Activated T-helper 9 cell treated with anti-CD3 and anti-CD28 coated beads, Interleukin-2, amount 50 U/mL, for 16 hours (primary cell): ENCODE measurements at places on chromosomes 16 and 17.

- no peak for DNase-seq
Observed at GRCh38 chr16:82671741-82672140, 45.0 kb downstream of the CDH13 start.

- DNase-seq: no peak
Observed at GRCh38 chr16:23040246-23040645, 109.0 kb downstream of the USP31 start.

- peak; percentile 63 for DNase-seq
Observed at GRCh38 chr16:57802341-57803133, at the start of gene KIFC3. KIFC3 (minus strand) TSS chr16:57802491; CDS start chr16:57798243, 4,248 bp downstream.

DNA sequence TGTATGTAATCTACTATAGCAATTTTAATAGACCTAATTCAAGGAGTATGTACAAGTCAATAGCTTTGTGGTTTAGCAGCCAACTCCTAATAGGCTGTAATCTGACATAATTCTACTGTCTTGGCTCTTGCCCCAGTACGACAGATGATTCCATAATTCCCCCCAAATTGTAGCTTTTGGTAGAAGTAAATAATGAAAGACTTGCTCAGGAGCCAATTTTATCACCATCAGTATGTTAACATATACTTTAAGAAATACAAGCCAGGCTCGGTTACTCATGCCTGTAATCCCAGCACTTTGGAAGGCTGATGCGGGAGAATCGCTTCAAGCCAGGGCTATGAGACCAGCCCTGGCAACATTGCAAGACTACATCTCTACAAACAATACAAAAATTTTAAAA is 53.9 kb downstream of the AP2B1 start:
- DNase-seq: no peak

DNA sequence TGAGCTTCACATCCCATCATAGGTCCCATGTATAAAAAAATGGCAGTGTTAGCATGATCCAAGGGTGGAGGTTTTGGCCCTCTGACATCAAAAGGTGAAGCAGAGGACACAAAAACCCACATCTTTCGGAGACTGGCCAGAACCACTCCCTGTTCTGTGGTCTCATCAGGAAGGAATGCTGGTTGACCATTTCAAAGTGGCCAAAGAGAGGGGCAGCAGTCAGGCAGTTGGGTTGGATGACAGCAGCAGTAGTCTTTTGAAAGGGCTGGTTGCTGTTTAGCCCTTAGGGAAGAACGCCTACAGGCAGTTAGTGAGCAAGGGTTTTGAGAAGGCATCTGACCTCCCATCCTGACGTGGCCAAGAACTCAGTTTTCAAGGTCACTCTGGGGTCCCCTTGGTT is 40.5 kb downstream of the LCMT1 start:
- DNase-seq: no peak

DNA sequence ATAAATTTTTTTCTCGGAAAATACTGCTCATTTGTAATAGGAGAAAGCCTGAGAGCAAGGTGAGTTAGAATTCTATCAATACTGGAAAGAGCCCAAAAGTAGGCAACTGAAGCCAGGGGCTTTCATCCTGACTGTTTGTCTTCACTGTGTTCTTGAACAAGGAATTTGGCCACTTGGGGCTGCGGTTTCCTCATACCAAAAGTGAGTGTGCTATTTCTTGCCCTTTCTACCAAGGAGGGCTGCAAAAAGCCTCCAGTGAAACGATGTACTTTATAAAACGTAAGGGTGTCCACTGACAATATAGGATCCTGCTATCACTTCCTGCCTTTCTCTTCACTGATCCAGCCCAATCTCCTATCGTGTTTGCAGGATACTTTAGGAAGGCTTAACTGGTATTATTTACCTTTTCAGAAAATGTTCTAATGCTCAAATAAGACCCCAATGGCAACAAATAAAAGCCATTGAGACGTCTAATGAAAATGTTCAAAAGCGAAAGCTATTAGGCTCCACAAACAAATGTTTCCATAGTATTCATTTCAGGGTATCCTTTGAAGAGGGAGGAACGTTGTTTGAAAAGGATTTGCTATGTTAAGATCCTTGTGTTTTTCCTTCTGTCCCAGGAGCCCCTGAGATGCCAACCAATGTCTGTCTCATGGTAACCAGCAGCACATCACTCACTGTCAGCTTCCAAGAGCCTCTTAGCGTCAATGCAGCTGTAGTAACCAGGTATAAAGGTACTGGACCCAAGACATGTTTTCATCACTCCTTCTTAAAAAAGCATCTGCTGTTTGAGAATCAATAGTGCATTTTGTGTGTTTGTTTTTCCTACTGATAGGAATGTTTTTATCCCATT is 219.3 kb upstream of the NOG start:
- DNase-seq: no peak

GRCh38 chr17:38428112-38428642 is at the start of gene ARHGAP23:
ARHGAP23 (plus strand) TSS chr17:38428464; CDS start chr17:38428486, 22 bp downstream.
- peak; percentile 18 for DNase-seq

- no peak for DNase-seq
Observed at GRCh38 chr17:81236784-81237183, 2.1 kb downstream of the TEPSIN start.

GRCh38 chr17:40935624-40936023 is 1.8 kb downstream of the KRT23 start:
- DNase-seq: no peak

DNA sequence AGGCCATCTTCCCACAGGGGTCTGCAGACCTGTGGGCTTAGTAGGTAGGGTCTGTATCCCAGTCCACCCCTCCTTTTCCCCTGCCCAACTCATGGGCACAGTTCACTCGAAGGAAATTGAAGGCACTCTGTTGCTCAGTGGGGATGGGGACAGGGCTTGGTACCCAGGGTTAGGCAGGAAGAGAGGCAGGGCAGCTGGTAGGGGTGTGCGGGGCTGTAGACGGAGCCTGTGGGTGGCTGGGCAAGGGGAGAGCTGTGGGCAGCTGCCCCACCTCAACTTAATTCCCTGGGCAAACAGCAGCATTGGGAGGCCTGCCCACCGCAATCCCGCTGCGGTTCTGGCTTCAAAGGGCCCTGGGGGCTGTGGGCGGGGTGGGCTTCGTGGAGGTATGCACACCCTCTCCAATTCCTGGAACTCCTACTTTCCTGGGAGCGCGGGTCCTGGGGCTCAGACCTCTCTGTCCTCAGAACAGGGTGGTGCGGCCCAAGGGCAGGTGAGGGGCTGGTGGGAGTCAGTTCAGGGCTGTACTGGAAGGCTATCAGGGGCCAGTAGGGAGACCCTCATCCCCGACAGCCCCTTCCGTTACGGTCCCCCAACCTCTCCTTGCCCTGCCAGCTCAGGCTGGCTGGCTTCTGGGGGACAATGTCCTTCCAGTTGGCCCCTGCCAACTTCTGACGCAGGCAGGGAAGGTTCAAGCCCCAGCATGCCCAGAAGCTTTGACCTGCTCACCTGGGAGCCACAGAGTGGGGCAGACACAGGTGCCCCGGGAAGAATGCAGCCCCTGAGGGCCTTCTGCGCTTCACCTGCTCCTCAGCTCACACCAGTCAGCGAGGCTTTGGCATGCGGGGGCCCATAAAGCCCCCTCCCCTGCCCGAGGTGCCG is 9.1 kb downstream of the FOXJ1 start:
- no peak for DNase-seq

GRCh38 chr17:79295307-79295706 is 220.7 kb downstream of the ENGASE start:
- no peak for DNase-seq

GRCh38 chr16:3589441-3589921 is 12.3 kb upstream of the NLRC3 start:
- no peak for DNase-seq

DNA sequence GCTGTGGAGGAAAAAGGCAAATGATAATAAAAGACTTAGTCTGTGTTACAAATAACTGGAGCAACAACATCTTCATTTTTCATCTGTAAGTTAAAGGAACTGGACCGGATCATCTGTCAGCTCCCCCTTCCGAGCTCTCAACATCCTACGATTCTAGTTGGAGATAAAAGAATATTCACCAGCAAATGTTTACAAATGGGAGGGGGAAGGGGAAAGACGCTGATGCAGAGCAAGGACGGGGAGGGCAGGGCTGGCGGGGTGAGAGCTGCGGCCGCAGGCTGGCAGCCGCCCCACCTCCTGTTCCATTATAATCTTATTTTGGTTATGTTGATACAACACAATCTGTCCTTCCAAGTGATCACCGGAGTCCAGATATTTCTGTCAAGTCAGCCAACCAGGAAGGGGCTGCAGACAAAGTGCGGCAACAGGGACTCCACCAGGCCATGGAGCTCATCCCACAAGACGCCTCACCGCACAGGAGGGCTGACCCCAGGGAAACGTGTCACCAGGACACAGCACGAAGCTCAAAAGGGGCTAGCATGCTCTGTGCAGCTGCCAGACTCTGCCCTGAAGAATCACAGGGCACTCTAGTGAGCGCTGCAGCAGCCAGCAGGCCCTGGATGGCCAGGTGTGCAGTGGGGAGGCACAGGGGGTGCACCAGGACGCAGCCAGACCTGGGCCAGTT is 19.7 kb downstream of the FBXO31 start:
- no peak for DNase-seq

DNA sequence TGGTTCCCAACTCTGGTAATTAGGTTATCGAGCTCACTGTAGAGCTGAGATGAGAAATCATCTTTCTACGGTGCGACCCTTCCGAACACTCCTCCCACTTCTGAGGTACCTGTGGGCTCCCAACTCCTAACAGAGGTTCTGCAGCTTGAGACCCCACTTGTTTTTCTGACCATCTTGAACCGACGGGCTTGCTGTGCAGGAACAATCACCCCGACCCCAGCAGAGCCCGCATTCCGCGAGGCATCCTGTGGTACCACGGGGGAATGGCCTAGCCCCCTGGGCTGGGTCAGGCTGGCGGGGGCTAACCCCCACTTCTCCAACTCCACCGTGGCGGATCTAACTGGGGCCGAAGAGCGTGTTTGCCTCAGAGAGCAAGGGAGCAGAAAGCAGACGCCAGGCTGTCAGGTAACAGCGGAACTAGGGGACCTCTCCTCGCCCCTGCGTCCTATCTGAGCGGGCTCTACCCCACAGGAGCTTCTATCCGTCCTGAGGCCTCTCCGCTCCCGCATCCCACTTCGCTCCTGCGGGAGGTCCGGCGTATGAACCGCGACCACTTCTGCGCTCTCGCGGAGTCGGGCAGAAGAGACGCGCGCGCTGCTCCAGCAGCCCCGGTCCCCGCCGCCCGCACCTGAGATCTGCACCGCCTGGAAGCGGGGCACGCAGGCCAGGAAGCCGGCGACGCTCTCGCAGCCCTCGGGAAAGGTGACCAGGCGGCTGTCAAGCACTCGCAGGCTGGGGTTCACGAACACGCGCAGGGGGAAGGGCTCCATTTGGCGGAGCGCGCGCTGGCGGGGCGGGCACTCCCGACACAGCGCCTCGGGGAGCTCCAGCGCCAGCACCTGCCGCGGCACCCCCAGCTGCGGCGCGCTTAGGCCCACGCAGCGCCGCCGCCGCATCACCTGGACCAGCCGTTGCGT is 761 bp downstream of the PDF start:
- DNase-seq: peak; percentile 47
